ENCODE measurements at places on chromosomes 6 and 20.

DNA sequence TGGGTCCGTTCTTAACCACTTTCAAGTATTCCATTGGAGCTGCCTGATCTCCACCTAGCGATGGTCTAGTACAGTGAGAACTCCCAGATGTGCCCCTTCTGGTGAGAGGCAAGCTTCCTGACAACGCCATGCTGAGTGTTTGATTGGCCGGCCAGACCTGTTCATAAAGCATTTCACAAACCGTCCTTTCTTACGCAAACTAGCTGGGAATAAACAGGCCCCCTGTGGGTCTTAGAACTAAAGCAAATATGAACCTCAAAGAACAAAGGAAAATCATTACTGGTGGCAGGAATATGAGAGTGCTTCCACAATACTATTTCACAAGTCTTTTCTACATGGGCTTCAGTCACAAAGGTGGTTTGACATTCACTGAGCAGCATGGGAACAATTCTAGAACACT is 15.6 kb upstream of the GCNT2 start:
- no peak for DNase-seq

DNA sequence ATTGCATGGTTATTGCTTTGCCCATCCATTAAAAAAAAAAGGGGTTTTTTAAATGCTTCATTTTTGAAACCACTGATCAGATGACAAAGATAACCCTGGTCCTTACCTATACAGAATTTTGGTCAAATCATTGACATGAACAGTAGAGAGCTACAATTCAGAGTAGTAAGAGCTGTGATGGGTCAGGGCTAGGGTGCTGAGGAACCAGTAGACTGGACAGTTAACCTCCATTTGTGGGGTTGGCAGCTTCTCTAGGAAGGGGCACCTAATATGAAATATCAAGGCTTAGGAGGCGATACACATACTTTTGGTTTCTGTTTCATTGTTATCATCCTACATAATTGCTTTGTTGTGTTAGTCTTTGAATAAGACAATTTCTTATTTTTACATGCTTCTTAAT is 55.1 kb downstream of the ORC3 start:
- DNase-seq = no peak

GRCh38 chr20:53693262-53693871 is 99.7 kb upstream of the ZNF217 start:
- no peak for DNase-seq

- no peak for DNase-seq
Measured at GRCh38 chr20:46883892-46884291, 10.8 kb upstream of the EYA2 start.

- no peak for DNase-seq
Measured at GRCh38 chr6:43226192-43226851, 3.0 kb downstream of the DNPH1 start.

DNA sequence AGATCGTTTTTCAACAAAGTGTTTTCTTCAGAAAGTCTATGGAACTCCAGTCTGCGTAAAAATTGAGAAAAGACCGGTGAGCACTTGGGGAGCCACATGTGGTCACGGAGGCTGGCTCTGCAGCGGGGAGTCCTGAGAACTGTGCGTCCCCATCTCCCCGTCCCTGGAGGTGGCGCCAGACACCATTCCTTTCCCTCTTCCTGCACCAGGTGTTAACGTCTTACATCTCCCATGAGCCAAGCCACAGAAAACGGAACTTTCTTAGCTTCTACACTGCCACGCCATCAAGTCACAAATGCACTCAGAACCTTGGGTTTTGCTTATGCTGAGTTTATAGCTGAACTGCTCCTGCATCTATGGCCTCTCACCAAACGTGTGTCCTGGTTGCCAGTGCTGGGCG is 62.6 kb downstream of the GINS1 start:
- peak; percentile 44 for DNase-seq

GRCh38 chr6:55562318-55562717 is 16.7 kb downstream of the HMGCLL1 start:
- DNase-seq = no peak

DNA sequence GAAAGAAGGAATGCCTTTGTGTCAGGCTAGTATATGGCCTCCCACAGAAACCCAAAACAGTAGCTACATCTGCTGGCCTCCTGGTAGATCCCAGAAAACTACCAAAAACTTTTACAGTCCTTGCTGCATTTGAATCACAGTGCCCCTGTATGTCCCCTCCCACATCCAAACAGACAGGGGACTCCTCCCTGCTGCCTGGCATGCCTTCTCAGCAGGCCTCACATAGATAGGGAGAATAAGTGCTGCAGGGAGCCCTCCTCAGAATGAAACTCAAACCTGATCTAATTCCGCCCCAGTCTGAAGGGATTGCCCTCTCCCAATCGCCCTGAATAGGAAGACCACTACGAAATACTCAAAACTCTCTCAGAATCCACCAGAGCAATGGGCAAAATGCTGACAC is 14.1 kb upstream of the DEFB116 start:
- no peak for DNase-seq

DNA sequence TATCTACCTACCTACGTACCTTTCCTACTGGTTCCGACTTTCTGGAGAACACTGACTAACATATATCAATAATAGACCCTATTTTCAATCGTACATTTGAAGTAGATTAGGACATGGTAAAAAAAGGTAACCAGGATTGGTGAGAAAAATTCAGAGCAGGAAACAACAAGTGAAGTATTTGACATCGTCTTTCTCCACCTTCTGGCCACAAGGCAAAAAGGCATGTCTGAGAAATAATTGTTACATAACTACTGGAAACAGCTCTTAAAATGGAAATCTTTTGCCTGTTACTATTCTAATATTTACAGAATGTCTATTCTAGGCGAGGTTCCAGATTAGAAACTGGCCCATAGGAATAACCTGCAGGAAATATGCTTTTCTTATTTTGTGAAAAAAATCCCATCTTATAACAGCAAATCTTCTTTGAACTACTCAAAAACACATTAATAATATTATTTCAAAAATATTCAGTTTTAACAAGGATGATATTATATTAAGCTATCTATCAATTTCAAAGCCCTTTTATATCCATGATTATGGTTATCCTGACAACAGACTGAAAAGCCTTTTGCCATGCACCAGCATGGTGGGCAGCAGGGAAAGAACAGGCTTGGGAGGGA is 80.8 kb downstream of the RCAN2 start:
- DNase-seq = peak; percentile 43

DNA sequence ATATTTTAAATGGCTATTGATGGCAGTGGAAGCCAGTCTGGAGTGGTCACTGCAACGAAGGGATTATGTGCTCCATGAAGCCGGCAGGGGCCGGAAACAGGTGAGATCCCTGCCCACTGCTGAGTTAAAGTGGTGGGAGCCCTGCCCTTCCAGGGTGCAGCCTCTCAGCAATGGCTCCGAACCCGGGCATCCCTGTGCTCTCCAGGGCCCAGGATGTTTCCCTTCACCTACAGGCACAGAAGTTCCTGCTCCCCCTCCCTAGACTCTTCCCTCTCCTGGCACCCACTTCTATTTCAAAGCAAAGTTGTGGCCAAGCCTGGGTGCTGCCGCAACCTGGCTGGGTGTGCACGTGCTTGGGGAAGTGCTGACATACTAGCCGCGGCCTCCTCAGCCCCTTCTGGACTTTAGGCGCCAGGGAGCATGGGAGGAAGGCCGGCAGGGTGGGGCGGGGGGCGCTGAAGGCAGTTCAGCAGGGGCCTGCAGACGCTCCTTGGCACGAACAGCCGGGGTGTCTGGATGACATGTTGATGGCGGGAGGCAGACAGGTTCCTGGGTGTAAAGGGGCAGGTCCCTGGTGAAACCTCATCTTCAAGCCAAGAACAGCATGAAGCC is 452.3 kb downstream of the HTR1B start:
- DNase-seq = no peak

- no peak for DNase-seq
Measured at GRCh38 chr6:35678814-35679213, 9.9 kb downstream of the FKBP5 start.

GRCh38 chr20:25397096-25397495 is 6.5 kb upstream of the ABHD12 start:
- DNase-seq = no peak

GRCh38 chr20:23147964-23148730 is 62.0 kb upstream of the CD93 start:
- no peak for DNase-seq

- DNase-seq = peak; percentile 68
Measured at GRCh38 chr6:168163096-168163731, 84.2 kb upstream of the FRMD1 start.

GRCh38 chr6:138673346-138674014 is 100.1 kb upstream of the CCDC28A start:
- no peak for DNase-seq

DNA sequence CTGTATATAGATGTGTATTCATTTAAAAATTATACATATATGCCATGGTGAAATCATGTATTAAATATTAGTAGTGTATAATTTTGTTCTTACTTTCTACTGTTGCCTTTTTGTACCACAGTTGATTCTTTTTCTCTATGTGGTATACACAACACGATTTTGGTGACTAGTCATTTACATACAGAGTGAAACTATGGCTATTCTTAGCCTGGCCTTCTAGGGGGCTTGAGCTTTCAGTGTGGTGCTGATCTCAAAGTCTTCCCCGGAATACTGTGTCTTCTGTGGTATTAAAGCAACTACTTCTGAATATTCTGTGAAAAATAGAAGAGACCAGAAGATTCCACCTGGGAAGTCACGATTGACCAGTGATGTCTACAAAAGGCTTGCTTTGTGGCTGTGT is 301.9 kb downstream of the UTRN start:
- no peak for DNase-seq

GRCh38 chr20:8394308-8394945 is 262.4 kb downstream of the PLCB1 start:
- no peak for DNase-seq

DNA sequence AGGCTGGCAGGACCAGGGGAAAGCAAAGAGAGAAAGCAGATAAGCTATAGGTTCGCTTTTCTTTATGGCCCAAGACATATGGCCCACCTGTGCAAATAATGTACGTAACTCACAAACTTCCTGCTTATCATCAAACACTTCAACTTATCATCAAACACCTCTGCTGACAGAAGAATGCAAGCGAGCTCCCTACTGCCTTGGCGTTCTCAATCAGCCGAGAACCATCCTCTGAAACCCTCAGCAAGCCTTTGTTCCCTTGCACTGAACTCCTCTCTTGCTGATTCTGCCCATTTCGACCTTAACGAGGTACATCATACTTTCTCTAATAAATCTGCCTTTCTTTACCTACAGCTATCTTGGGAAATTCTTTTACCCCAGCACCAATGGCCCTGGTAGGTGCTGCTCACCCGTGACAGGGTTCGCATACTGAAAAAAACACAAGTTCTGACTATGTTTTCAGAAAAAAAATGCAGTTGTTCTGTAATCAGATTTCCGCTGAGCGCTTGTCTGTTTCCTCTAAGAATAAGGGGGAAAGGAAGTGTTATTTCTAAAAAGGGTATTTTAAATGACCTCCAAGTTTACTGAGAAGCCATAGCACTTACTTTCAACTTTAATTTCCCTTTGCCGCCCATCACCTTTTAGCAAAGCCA is 28.3 kb downstream of the SERPINB6 start:
- DNase-seq = no peak

GRCh38 chr20:34558320-34559218 is at the start of gene MAP1LC3A:
Gene MAP1LC3A (plus strand): TSS chr20:34558718. CDS start chr20:34558869, 151 bp downstream.
- DNase-seq = peak; percentile 98

- DNase-seq = no peak
Measured at GRCh38 chr6:78397499-78397898, 469.9 kb upstream of the IRAK1BP1 start.

DNA sequence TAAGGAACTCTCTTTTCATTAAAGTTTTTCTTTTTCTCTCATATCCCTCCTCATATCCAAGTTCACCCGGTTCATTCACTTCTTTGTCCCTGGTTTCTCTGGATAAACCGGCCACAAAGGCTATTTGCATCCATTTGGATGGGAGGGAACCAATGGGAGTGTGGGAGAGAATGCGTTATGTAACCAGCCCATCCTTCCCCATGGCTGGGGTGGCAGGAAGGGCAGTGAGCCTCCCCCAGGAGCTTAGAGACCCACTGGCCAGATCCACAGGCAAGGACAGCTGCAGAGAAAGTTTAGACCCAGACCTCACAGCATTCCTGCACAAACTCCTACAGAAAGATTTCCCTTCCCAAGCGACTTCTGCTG is 10.7 kb downstream of the CASS4 start:
- DNase-seq = no peak

GRCh38 chr6:138682704-138683527 is 90.7 kb upstream of the CCDC28A start:
- no peak for DNase-seq

GRCh38 chr6:111564482-111564945 is 41.2 kb downstream of the TRAF3IP2 start:
- no peak for DNase-seq

- DNase-seq = no peak
Measured at GRCh38 chr6:29826271-29826670, 1.4 kb upstream of the HLA-G start.

- no peak for DNase-seq
Measured at GRCh38 chr20:25422032-25422431, 14.6 kb downstream of the GINS1 start.

DNA sequence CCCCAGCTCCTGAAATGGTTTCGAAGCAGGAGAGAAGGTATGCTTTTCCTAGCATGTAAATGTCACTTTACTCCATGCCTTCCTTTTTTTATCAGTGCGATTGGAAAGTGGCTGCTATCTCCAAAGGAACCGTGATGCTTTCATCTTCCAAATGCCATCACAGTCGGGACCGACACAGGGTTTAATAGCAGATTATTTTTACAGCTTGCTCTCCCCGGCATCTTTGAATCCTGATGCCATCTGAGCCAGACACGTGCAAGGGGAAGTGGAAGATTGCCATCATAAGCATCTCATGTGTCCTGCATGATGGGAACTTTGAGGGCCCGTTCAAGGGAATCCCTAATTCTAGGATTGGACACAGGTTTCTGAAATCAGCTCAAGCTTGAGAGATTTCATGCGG is 253.4 kb upstream of the KCNG1 start:
- no peak for DNase-seq

DNA sequence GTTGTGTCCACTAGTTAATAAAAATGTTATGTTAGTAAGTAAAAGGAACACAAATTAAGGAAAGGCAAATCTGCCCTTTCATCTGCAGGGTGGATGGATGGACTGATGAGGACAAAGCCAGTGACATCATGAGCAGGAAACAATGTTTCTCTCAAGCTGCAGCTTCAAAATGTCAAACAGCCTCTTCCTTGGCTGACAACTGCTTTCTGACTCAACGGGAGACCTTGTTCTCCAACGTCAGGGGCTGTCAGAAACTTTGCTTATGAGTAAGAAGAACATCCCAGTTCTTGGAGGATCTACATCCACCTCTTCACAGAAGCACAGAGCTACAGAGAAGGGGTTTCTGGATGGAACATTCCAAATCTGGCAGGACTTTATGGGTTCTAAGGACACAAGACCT is 6.0 kb downstream of the CST2 start:
- no peak for DNase-seq

Measured in muscle of back (tissue), 13 donors.